SK-N-SH (cell line): ENCODE measurements at places on chromosomes 1 and 21. TPM values are rescaled to one million over a fixed set of nuclear protein-coding genes. Genes with fewer than 3 reads are reported as not detected.
A peak's percentile ranks its signal among the peaks of the same experiment; 100 is the strongest.

DNA sequence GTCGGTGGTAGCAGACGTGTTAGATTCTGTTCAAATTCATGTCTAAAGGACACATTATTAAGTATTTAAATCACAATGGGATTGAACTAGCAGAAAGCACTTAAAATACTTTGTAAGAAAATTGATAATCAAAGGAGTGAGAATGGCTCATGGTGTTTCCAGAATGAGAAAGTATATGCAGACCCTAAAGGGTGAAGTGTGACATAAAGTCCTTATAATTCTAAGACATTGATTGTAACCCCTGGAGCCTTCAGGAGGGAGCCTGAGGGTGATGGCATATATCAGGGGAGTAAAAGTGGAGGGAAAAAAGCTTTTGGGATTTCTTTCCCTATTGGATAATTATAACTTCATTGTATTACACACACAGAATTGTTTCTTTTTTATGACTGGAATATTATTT lies at the start of gene OR2C3:
Gene OR2C3 (minus strand): TSS at position 101 of the 400 bp plus-strand sequence. CDS start 3,929 bp downstream, outside the sequence.
- no peaks in the 10 kb centered on the region for H3K4me1 ChIP-seq
- no peaks in the 10 kb centered on the region for H3K27me3 ChIP-seq
- H3K4me3 ChIP-seq, result no peak within 1 kb of the TSS

The SLC35D1 gene
- polyA plus RNA-seq, result 4.8 and 7.2 TPM in 2 replicates

The LORICRIN gene
- not detected in 2 replicates for polyA plus RNA-seq

DNA sequence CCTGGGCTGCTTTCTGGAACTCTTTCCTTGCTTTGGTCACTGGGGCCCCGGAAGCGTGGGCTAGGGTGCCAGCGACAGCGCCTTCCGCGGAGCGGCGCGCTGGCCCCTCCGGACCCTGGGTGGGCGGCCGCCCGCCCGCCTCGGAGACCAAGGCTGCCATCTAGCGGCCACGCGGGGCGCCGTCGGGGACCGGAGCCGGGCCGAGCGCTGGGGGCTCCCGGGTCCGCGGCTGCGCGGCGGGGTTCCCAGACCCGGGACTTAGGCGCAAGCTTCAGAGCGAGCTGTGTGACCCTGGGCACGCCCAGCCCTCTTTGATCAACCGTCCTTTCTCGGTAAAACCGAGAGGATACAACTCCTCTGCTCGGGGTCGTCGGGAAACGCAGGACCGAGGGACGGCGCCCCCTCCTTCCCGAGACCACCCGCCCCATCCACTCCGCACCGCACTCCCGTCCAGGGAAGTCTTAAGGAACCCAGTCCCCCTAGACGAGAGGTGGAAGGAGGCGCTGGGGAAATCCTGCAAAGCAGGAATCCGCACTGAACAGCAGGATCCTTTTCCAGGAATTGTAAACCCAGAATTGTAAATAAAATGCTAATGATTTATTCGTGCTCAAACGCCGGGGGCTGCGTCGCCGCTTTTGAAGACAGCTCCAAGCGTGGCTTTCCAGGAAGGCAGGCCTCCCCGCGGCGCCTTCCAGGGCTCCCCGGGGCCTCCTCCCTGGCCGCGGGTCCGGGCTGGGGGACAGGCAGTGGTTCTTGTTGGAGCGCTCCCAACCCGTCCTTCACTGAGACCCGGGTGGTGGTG lies 41.2 kb downstream of the RRAGC start:
- H3K36me3 ChIP-seq, result no peaks in the 10 kb centered on the region
- DNase-seq, result peak; percentile 94
- no peak overlapping the region for H3K27ac ChIP-seq
- peaks cover 2% of the 10 kb centered on the region; the same call in 1 of the 2 replicates for H3K4me1 ChIP-seq
- peak overlapping the region; percentile 35; the same call in 1 of the 2 replicates for H3K4me3 ChIP-seq

The SMIM12 gene
- 42.3 and 46.7 TPM in 2 replicates for polyA plus RNA-seq

The NEGR1 gene
- polyA plus RNA-seq, result 0.21 TPM in 2 replicates

DNA sequence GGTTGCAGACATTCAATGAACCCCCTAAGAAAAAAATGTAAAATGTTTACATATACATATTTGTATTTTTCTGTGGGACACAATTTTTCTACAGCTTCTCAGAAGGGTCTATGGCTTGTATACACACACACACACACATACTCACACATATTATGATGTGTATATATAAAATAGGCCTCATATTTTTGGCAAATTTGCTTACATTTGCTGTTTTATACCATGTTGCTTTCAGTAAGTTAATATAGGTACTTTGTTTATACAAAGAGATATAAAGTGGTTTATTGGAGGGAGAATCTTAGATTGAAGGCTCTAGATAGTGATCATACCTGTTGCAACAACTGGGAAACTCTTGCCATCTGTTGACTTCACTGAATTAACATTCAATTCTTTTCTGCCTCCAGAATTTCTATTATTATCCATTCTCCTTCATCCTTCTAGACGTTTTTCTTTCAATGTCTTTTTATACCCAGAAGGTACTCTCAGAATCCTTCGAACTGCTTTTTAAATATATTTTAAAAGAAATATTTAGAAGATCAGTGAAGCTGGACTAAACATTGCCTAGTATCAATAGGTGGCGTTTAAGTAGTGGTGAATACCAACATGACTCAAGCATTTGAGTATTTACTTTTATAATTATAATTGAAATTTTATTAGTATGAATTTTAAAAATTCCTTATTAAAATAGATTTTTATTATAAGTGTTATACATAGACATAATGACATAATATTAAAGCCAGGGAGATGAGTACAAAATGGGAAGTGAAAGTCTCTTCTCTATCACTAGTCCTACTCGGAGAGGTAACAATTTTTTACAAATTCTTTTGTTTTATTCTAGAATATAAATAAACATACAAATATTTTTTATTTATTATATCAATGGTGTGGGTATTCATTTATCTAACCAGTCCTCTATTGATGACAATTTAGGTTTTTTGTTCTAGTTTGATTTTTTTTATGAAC lies 10.2 kb downstream of the CD55 start:
- no peak overlapping the region for H3K4me3 ChIP-seq
- no peak overlapping the region for H3K27ac ChIP-seq
- 0 out of 2 replicates have a peak, but pooled peaks cover 5% of the 10 kb centered on the region for H3K36me3 ChIP-seq
